ENCODE measurements at places on chromosomes 13 and 19.

- no peak for DNase-seq
Observed at GRCh38 chr13:30565658-30566057, 52.1 kb upstream of the USPL1 start.

GRCh38 chr19:32631381-32631780, 43.6 kb downstream of the ANKRD27 start:
- no peak for DNase-seq

- DNase-seq, result peak; percentile 28
Observed at GRCh38 chr19:15330801-15331418, 1.4 kb downstream of the BRD4 start.

- no peak for DNase-seq
Observed at GRCh38 chr13:43687038-43687437, 99.7 kb downstream of the ENOX1 start.

GRCh38 chr19:862581-863314, 3.3 kb downstream of the CFD start:
- peak; percentile 89 for DNase-seq

DNA sequence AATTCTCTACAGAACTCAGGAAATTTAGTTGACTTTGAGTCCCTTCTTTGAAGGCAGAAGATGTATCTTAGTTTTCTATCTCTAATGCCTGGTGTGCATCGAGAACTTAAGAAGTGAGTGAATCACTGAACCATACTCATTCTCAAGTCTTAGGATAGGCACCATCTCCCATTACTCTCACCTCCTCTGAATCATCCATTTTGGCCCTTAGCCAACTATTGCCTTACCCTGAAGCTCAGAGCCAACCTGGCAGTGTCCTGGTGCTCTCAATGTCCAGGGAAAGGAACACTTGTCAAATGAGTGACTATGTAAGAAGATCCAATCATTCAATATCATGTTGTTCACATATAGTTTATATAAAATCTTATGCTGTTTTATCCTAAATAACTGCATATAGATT, 146.6 kb downstream of the RGCC start:
- no peak for DNase-seq

- peak; percentile 57 for DNase-seq
Observed at GRCh38 chr13:40485611-40486517, 180.6 kb downstream of the FOXO1 start.

- DNase-seq, result no peak
Observed at GRCh38 chr13:64672751-64673150, 2557.4 kb downstream of the PCDH9 start.

GRCh38 chr13:79796136-79796535, 315.2 kb downstream of the NDFIP2 start:
- no peak for DNase-seq

GRCh38 chr19:10885201-10886169, 14.1 kb downstream of the CARM1 start:
- DNase-seq, result no peak

GRCh38 chr13:95228130-95228529, 73.1 kb downstream of the ABCC4 start:
- no peak for DNase-seq

- no peak for DNase-seq
Observed at GRCh38 chr13:52934258-52934657, 85.8 kb upstream of the PCDH8 start.

GRCh38 chr13:67296511-67296910, 66.4 kb upstream of the PCDH9 start:
- DNase-seq, result no peak

- DNase-seq, result peak; percentile 3
Observed at GRCh38 chr19:33947265-33947964, 150.7 kb downstream of the KCTD15 start.

DNA sequence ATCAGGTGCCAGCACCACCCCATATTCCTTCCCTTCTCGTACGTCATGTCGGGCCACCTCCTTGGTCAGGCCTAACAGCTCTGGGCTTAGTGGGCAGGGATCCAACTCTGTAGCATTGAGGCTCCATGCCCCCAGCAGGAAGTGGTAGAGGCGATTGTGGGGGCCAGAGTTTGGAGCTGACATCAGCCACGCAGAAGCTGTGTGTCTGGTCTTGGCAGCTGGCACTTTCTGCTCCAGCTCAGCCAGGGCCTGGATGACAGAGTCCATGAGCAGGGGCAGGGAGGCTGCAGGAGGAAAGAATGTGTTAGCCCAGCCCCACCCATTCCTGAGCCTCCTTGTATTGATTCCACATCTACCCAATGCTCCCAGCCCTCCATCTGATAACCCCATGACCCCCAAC, 3.0 kb downstream of the PGLYRP2 start:
- DNase-seq, result no peak

DNA sequence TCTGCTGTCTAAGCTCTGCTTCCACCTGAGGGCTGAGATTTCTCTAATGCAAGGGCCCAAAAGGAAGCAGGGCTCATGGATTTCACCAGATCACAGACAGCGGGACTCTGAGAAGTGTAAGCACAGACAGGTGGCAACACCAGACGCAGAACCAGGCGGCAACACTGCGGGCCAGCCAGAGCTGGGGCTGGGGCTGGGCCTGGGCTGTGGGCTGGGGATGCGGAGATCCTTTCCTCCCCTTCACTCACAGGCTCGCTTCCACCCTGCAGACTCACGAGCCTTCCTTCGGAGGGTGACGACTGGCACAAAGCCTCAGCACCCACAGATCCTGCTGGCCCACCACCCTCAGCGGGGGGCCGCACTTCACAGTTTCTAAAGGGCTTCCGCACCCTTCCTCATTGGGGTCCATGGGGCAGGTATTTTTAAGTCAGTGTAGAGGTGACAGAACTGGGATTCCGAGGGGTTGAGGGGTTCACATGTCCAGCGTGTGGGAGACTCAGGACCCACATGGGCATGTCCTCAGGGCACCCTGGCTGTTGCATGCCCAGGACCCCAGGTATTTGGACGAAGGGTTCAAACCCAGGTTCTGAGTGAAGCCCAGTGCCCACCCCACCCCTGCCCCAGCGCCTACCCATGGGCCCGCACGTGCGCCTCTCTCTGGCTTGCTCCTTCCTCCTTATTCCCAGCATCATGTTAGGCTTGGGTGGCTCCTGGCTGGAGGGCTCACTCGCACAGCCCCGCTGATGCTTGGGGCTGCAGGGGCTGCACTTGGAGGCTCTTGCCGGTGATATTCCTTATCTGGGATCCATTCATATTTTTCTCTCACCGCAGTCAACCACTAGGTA, 137.3 kb upstream of the GPR12 start:
- no peak for DNase-seq

- DNase-seq, result no peak
Observed at GRCh38 chr13:34808649-34809048, 133.4 kb upstream of the NBEA start.

DNA sequence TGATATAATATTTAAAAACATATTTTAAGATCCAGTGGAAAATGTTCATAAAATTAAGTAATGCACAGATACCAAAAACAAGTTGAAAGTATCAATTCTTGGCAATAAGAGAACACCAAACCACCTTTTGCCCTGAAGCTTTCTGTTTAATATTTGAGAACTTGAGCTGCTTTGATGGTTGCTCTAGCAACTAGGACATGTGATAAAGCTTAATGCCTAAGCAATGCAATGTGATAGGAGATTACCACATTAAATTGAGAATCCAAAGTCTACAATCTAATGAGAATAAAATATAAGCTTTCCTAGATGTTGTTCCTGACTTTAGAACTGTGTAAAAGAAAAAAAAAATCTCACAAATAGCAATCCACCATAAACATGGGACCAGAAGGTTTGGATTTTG, 1367.5 kb upstream of the PCDH9 start:
- no peak for DNase-seq

GRCh38 chr19:33174186-33174585, 19.9 kb upstream of the LRP3 start:
- DNase-seq, result no peak

DNA sequence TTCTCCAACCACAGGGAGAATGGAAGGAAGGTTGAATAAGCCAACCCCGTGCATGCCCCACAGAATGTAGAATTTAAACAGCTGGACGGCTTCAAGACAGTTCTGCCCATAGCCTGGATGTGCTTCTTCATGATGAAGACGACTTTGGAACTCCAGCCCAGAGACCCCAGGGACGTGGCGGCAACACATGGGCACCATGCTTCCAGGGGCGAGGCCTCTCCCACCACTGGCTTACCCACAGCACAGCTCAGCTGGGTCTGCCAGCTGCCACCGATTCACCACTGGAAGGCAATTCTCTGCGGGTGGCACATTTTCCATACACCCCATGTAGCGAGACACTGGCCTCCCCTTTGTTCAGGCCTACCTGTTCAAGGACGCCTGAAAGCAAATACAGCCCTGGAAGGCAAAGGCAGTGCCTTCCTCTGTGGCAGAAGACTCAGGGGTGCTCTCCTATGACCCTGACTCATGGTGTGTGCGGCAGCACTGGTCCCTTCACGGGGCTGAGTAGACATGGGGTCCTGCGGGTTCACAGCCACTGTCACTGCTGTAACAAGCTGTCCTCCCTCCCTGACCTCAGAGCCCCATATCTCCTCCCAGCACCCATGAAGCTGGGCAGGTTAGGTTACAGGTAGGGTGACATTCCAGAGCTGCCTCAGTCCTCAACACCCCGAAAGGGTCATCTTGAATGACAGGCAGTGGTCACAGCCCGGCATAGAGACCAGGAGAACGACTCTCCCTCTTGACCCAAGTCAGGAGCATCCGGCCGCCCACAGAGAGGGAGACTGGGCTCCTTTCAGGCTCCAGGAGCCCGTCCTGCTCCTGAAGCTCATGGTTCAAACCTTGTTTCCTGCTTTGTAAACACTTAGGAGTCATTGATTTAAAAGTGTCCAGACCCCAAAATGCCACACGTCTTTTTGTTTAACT, 72.7 kb downstream of the SPACA7 start:
- no peak for DNase-seq

DNA sequence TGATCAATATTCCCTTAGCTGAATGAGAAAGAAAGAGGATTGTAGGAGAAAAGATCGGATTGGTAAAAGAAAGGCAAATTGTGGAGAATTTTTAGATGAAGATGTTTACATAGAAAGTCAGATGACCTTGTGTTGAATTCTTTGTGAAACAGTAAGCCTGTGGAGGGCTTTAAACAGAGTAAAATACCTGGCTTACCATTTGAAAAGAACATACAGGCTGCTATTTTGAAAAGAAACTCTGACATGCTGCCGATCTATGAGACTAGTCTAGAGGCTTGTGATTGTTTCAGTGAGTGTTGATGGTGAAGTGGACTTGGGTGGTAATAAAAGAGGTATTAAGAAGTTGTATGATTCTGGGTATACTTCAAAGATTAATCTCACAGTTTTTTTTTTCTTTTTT, 938.9 kb upstream of the PRR20A start:
- no peak for DNase-seq

DNA sequence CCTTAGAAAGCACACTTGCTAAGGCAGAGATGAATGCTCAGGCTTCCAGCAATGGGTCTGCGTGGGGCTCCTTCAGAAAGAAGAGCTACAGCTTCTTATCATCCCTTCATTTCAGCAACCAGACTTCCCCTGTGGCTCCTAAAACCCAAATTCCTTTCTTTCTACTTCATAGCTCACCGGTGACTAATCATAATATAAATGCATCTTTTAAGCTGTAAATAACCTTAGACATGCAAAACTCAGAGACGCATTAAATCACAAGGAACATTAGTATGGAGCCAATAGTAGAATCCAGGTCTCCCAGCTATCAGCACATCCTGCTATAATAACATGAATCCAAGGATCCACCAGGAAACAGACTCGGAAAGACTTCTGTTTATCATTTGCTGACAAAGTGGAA, 375.6 kb downstream of the COG6 start:
- DNase-seq, result no peak

DNA sequence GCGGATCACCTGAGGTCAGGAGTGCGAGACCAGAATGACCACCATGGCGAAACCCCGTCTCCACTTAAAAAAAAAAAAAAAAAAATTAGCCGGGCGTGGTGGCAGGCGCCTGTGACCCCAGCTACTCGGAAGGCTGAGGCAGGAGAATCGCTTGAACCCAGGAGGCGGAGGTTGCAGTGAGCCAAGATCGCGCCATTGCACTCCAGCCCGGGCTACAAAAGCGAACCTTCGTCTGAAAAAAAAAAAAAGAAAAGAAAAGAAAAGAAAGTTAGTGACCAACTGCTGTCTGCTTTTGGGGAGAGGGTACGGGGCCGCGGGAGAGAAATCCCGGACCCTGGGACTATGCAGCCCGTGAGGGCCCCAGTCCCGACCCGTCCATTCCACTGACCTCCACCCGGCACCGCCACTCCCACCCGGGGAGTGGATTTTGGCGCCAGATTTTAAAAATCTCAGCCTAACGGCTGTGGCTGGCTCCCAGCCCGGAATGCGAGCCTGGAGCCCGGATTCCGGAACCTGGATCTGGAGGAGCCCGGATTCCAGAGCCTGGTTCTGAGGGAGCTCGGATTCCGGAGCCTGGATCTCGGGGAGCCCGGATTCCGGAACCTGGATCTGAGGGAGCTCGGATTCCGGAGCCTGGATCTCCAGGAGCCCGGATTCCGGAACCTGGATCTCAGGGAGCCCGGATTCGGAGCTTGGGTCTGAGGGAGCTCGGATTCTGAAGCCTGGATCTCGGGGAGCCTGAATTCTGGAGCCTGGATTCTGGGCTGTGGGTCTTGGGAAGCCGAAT, 6.1 kb upstream of the LMNB2 start:
- no peak for DNase-seq

DNA sequence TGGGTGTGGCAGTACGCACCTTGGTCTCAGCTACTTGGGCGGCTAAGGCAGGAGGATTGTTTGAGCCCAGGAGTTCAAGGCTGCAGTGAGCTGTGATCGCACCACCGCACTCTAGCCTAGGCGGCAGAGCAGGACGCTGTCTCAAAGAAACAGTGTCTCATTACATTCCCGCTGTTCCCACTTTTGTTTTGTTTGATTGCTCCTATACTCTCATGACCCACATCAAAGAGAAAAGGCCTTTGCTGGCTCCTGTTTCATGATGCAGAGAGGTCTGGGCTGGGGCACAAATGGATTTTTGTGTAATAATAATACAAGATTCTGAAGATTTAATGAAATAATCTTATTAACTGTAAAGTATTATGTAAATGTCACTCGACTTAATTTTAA, 85.7 kb downstream of the LACC1 start:
- DNase-seq, result no peak

DNA sequence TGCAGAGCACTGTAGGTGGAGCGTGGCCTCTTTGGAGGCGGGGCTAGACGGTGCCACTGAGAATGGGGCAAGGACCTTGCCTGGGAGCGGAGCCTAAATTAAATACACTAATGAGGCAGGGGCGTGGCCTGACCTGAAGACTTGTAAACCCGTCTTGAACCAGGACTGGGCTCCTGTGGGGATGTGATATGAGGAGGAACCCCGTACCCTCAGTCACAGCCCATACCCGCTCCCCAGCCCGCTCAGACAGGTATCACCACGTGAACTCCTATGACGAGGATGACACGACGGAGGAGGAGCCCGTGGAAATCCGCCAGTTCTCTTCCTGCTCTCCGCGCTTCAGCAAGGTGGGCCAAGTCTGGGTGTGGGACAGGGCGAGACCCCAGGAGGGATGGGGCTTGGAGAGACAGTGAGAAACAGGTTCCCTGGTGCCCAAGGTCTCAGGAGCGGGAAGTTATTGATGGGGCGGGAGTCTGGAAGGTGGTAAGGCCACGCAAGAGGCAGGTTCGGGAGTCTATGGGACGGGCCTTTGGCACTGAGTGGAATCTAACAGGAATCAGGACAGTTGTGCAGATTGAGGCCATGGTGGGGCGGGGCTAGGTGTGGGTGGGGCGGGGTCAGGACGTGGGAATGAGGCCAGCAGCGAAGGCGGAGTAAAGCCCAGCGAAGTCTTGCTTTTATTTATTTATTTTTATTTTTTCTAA, 14.7 kb downstream of the DNASE2 start:
- no peak for DNase-seq

- DNase-seq, result no peak
Observed at GRCh38 chr13:29980339-29980738, 129.9 kb upstream of the UBL3 start.

Data from OCI-LY7 (cell line).